Activated effector memory CD4-positive, alpha-beta T cell treated with Interleukin-2 at 50 U/mL for 16 hours (primary cell): ENCODE measurements at places on chromosomes 6 and 20.

DNA sequence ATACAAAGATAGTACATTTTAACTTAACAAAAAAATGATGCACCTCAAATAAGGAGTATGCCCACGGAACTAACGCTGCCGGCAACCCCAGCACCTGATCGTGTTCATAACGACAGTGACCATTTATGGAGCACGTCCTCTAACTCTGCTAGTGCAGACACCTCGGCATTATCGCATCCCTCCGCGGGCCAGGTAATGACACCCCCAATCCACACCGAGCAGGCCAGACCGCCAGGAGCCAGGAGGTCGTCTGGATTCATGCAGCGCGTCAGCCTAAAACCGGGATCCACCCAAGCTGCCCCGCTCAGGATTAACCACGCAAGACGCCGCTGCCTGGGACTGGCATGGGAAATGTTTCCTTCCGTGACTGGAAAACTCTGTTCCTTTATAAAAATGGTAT lies 34.1 kb downstream of the DACT2 start:
- DNase-seq, result no peak

DNA sequence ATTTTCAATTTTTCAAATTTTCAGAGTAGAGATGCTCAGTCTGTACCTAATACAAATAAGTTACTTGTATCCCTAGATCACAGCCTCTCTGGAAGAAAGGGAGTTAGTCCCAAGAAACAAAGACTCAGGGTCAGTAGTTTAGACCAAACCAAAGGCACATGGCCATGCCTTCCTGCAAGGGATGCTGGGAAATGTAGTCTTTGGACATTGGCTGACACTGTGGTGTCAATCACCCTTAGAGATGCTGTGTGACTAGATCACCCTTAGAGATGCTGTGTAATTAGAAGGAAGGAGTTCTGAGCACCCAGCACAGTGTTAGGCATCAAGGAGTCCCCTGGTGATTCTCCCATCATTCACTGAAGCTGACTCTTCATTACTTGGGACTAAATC lies 202.1 kb downstream of the NFATC2 start:
- DNase-seq, result no peak

DNA sequence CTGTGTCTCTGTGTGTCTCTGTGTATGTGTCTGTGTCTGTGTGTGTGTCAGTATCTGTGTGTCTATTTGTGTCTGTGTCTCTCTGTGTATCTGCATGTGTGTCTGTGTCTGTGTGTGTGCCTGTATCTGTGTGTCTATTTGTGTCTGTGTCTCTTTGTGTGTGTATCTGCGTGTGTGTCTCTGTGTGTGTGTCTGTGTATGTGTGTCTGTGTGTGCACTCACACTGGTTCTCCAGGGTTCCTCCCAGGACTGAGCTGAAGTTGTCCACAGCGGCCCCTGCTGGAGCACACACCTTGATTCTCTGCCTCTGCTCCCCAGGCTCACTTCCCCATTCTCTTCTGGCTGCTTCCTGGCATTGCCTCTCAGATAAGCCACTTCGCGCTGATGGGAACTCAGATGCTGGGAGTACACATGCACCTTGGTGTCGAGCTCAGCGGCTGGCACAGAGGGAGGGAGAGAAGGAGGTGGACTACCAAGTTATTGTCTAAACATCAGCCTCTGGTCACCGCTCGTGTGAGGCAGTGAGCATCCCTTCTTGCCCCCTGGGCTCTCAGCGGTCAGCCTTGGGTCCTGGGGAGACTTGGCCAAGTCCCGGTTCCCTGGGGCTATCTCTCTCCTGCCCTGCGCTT lies 104.9 kb upstream of the NXT1 start:
- DNase-seq, result no peak

DNA sequence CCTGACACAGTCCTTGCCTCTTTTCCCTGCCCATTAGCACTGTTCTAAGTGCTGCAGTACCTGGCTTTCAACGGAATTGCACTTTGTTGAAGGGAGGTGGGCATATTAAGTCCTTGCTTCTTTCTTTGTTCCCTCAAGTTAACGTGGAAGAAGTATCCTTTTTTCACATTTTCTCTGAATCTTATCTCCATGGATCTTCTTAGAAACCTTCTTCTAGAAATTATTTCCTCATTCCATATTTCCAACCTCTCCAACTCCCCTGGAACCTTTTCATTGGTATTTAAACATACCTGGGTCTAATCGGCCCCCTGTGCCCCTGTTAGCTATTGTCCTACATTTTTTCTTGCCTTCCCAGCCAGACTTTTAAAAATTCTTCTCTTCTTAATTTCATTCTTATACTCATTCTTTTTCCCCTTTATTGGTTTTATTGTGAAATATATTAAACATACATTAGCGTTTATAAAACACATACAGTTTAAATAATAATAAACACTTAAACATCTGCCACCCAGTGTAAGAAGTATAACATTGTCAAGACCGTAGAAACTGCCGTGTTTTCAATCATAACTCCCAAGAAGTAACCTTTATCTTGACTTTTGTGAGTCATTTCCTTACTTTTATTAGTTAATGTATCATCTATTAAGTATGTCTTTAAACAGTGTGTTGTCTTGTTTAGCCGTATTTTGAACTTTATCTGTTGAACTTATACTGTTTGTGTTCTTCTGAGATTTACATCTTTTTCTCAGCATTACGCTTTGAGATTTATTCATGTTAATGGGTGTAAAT lies 118.2 kb downstream of the CDKAL1 start:
- DNase-seq, result no peak

DNA sequence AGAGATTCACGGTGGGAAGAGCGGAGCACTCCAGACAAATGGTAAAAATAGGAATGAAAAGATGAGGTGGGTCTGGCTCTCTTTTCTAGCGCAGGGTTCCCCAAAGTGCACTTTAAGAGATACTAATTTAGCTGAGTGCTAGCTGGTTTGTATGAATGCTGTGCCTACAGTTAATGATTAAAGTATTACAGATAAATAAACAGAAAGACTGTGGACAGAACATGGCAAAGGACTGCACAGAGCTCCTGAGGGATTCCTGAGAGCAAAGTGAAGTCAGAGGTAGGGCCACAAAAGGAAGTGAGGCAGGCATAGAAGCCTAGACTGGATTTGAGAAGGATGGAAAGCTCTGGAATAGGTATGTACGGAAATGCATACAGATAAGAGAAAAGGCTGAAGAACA lies 114.5 kb downstream of the INSM1 start:
- DNase-seq, result no peak

DNA sequence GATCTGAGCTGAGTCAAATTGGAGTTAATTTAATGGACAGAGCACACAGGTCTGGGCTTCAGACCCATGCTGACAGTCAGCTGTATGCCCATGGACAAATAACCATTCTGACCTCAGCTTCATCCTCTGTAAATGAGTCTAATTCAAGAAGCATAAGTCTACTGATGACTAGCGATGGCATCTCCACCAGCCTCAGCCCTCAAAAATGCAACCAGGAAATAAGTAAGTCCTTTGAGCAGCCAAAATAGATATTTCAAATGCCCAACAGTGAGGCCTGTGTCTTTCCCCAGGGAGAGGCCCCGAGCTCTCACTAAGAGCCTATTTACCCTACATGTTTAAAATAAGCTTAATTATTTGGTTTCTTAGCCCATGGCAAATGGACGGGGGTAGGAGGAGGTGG lies 114.2 kb upstream of the MTHFD1L start:
- DNase-seq, result no peak

DNA sequence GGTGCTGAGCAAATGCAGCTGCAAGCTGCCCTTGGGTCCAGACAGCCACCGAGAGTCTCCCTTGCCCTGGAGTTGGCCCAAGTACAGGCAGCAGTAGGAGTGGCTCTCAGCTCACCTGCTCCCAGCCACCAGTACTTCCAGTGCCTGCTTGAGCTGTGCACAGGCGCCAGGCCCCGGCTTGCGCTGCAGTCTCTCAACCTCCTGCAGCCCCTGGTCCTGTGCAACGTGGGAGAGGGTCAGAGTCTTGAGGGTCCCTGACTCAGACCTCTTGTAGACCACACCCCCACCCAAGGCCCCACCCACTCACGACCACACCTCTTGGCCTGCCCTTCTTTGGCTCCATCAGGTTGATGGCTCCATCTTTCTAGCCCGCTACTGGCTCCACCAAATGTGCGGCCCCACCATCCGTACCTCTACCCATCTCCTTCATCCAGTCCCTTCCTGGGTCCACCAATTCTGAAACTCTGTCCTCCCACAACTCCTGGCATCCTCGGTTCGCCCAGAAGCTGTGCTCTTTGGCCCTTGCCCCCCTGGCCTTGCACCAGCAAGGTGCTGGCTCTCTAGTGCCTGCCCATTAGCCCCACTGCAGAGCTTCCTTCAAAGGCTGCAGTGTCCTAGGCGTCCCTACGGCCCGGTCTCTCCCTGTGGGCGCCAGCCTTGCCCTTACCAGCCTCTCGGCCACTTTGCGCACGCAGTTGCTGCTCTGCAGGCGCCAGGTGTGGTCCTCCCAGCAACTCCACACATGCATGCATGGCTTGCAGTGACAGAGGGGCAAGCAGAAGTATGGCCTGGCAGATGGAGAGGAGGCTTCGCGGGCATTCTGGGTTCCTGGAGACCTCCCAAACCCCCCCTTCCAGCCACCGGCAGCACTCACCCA lies 16.5 kb upstream of the SPAG4 start:
- DNase-seq, result no peak

- no peak for DNase-seq
Observed at GRCh38 chr6:112209131-112209530, 45.2 kb downstream of the LAMA4 start.

DNA sequence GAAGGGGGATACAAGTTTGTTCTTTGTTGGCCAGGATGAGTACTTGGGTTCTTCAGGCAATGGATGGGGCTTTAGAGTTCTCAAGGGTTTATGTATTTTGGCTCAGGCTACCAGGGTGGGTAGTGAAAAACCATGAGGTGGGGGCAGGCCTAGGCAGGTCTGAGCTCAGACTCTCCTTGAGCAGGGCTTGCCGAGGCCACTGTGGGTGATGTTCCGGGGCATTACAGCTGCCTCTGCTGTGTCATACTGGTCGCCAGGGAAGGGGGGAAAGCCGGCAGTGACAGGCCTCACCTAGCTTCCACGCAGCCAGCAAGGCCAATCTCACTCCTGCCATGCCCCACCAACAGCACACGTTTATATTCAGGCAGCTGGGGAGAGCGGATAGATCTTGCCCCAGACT lies 79.6 kb downstream of the BCKDHB start:
- no peak for DNase-seq

GRCh38 chr20:53683506-53683905 lies 89.9 kb upstream of the ZNF217 start:
- no peak for DNase-seq

- DNase-seq, result no peak
Observed at GRCh38 chr6:22631091-22631490, 61.7 kb downstream of the HDGFL1 start.

DNA sequence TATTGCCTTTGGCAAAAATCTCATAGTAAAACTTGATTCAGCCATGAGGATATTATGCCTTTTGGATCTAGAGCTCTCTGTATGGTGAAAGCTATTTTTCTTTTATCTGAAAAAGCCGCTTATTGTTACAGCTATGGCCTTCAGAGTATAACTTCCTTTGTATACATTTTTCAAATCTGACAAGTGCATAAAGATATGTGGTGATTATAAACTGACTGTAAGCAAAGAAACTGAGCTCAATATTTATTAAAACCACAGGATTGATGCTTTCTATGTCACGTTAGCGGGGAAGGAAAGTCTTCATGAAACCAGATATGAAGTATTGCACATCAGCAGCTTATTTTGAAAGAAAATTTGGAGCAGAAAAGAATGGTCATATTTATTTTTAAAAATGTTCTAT lies 151.8 kb downstream of the THEMIS start:
- DNase-seq, result no peak

DNA sequence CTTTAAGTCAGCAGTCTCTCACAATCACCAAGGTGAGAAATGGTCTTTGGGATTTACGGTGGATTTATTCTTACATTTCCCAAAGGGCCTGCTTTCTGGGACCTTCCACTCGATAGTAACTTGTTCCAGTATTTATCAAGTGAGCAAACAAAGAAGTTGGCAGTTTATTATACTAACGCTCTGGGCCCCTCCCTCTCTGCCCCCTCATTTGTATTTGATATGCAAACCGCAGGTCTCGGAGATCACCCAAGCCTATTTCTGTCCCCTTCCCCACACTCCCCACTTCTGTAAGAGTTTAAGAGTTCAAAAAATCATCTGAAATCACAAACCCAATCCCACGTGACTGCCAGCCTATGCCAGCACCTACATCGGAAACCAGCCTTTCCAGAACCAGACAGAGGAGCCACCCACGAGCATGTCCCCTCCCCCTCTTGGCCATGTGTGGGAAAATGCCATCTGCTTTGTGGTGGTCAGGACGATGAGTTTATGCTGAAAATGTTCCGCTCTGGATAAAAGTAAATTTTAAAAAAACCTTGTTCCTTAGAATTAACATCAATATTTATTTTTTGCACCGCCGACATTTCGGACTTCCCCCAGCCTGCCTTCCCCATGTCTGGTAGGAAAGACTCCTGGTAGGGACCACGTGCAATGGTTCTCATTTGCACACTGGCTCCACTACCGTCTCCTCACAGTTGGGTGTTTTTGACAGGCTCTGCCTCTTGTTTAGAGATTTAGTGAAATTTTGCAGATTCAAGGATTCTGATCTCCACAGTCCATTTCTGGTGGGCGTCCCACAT lies 281.0 kb downstream of the TFAP2C start:
- no peak for DNase-seq

- DNase-seq, result no peak
Observed at GRCh38 chr20:59634435-59635005, 30.2 kb downstream of the PHACTR3 start.

- no peak for DNase-seq
Observed at GRCh38 chr20:20772497-20773085, 60.1 kb upstream of the RALGAPA2 start.

GRCh38 chr20:32189123-32189410 lies 18.5 kb downstream of the PLAGL2 start:
- DNase-seq, result no peak

DNA sequence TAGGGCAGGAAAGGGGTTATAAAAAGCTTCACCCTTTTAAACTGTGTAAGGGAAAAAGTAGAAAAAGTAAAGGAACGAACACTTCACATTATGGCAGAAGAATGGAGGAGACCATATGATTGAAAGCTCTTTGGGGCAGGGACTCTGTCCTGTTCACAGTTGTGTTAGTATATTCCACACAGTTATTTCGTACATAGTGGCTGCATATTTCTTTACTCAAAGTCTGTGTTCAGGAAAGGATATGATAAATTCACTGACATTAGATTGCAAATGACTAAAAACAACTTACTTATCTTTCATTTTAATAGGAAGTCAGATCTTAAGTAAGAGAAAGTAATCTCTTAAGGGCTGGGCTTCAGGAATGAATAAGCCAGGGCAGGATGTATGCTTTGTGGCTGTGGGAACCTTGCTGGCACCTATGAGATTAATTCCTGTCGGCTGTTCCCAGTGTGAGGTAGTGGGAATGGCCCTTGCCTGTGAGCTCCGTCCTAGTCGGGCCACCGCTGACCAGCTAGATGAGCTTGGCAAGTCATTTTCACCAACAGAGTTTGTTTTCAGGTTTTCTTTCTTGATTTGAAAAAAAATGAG lies 11.2 kb downstream of the PPP1R14C start:
- no peak for DNase-seq
